ENCODE measurements at places on chromosomes 2 and 18.

DNA sequence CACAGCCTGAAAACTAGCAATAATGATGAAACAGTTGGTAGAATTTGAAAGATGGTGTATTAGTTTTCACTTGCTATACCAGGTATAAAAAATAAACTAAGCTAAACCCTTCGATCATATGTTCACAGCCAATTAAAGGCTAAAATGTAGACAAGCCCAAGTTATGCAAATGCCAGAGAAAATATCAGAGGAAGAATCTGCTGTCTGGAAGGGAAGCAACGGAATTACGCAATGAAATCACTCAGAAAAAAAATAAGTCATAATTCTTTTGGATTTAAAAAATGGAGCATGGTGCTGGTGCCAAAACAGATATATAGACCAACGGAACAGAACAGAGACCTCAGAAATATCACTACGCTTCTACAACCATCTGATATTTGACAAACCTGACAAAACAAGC lies 108.3 kb downstream of the ARL4C start:
- no peak for DNase-seq

DNA sequence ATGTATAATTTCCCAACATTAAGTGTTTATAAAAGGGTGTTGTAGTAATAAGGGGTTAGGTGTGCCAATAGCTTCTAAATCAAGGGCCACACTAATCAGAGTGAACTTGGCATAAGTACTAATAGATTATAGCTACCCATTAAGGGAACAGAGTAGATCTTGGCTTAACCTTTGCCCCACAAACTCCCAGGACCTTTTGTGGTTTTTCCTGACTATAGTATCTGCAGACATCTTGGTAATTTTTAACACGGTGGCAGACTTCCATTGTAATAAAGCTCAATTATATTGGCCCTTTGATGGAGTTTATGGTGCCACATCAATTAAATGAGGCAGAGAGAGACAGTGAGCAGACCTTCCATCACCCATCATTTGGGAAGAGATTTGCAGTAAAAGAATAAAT lies 358.5 kb upstream of the HNRNPA3 start:
- no peak for DNase-seq

GRCh38 chr2:121473512-121473911 lies 57.2 kb upstream of the RNU4ATAC start:
- no peak for DNase-seq

GRCh38 chr2:222576171-222577081 lies 79.5 kb downstream of the FARSB start:
- no peak for DNase-seq

- no peak for DNase-seq
Measured at GRCh38 chr2:220915092-220915623, 656.9 kb downstream of the EPHA4 start.

- DNase-seq, result no peak
Measured at GRCh38 chr2:188570370-188570769, 278.7 kb downstream of the GULP1 start.

GRCh38 chr2:225429717-225430116 lies 30.2 kb downstream of the NYAP2 start:
- no peak for DNase-seq

DNA sequence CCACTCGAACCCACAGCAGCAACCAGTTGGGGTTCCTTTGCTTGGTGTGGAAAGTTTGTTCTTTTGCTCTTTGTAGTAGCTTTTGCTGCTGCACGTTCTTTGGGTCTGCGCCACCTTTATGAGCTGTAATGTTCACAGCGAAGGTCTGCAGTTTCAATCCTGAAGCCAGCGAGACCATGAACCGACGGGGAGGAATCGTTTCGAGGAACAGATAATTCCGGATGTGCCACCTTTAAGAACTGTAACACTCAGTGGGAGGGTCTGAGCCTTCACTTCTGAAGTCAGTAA lies 14.3 kb downstream of the GPR17 start:
- DNase-seq, result no peak

DNA sequence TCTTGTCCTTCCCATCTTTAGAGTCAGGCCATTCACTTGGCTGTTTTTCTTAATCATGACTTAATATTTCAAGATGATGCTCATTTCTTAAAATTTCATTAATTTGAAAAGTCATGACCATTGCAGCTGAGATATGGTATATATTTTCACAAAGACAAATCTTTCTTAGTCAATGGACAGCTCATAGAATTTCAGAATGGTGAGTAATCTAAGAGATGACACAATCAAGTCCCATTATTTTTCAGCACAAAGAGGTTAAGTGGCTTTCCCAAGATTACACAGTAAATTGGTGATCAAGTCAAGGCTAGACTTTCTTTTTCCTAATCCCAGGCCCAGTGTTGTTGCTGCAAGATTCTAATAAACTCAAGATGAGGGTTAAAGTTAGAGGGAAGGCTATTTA lies 34.4 kb upstream of the NT5C1B start:
- DNase-seq, result no peak

- no peak for DNase-seq
Measured at GRCh38 chr2:27431395-27431794, 3.0 kb downstream of the NRBP1 start.

DNA sequence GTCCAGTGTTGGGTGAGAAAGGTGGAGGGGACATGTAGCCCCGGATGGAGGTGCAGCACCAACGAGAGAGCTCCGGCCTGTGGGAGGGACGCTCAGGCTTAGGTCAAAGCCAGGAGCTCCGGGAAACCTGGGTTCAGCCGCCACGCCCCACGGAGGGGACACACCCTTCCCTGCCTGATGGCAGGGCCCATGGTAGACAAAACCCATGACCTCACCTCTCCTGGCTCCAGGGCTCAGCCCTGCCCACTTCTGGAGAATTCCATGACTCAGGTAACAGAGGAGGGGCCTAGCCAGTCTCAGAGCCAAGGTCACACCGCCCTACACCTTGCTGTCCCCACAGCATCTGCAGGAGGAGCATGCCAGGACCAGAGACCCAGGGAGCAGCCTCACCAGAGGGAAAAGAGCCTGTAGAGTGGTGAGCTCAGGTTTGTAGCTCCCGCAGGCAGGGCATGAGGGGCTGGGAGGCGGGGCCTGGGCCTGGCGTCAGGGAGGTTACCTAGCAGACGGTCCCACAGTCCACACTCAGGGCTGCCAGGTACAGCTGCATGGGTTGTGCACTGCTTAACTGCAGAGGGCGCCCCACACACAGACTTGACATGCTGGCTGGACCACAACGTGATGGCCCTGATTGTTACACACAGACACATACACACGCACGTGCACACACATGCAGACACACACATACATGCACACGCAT lies 70.8 kb upstream of the SMAD7 start:
- no peak for DNase-seq

- DNase-seq, result no peak
Measured at GRCh38 chr2:12918835-12919445, 202.2 kb downstream of the TRIB2 start.

- no peak for DNase-seq
Measured at GRCh38 chr2:230335864-230336506, 9.0 kb downstream of the SP140L start.

- no peak for DNase-seq
Measured at GRCh38 chr2:31413862-31414550, 536 bp downstream of the XDH start.

GRCh38 chr2:211664321-211664720 lies 874.3 kb downstream of the ERBB4 start:
- no peak for DNase-seq

GRCh38 chr18:67359873-67360838 lies 156.4 kb downstream of the DSEL start:
- DNase-seq, result peak; percentile 72

DNA sequence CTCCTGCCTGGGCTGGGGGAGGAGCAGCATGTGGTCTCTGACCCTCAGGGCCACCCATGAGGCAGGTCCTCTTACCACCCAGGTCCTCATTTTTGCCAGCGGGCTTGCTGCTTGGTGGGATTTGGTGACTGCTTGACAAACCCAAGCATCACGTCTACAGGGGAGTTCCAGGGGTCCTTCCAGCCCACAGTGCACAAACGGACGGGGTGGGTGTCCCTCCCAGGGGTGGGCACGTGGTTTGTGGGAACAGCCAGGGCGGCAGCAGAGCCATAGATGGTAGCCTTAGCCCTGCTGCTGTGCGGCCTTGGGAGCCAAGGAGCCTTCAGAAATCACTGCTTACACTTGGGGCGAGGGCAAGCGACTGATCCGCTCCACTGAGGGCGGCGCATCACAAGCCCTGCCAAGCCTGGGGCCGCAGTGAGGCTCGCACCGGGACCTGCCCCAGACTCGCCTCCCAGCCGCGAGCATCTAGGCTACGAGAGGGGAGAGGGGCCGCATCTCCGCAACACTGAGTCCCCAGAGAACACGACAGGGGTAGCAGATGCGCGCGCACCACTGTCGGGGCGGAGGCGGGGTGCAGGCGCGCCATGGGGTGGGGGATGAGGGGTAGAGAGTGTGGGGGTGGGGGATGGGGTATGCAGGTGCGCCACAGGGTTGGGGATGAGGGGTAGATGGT lies 36.9 kb downstream of the SNED1 start:
- DNase-seq, result no peak

DNA sequence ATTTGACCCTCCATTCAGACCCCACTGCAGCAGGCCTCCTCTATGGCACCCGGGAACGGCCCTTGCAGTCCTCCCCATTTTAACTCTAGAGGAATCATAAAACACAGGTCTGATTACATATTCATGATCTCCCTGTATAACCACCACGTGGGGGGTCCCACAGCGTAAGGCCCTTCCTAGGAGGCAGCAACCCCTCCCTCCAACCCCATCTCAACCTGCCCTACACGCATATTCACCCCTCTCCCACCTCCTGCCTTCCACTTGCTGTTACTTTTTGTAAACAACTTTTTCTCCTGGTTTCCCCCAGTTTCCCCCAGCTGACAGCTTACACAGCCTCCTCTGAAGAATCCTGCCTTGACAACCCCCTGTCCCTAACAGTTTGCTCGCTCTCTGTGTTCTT lies 85.1 kb upstream of the FOXI3 start:
- DNase-seq, result no peak

DNA sequence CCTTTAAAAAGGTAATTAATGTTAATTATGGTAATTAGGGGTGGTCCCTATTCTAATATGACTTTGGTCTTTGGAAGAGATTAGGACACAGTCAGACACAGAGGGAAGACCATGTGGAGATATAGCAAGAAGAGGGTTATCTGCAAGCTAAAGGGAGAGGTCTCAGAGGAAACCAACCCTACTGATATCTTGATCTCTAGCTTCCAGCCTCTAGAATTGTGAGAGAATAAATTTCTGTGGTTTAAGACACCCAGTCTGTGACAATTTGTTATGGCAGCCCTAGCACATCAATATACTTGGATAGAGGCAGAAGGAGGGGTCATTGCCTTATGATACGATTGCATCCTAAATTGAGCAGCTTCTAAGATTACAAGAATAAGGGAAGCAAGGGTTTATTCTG lies 21.3 kb upstream of the NT5C1B start:
- DNase-seq, result no peak

DNA sequence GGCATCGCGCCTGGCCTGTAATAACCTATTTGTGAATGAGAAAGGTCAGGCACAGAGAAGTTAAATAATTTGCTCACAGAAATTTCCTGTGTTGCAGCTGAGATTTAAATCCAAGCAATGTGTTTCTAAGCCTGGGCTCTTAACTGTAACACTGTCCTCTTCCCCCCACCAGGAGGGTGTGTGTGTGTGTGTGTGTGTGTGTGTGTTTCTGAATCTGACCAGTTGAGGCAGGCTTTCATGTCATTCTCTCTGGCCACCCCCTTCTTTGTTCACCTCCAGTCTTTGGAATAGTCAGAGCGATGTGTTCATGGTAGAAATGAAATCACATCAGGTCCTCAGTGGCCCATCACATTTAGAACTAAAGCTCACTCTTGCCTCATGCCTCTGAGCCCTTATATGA lies 81.2 kb downstream of the NEDD4L start:
- DNase-seq, result no peak

- no peak for DNase-seq
Measured at GRCh38 chr2:236662231-236663185, 92.9 kb downstream of the ACKR3 start.

- DNase-seq, result no peak
Measured at GRCh38 chr2:503288-503999, 173.8 kb downstream of the TMEM18 start.

DNA sequence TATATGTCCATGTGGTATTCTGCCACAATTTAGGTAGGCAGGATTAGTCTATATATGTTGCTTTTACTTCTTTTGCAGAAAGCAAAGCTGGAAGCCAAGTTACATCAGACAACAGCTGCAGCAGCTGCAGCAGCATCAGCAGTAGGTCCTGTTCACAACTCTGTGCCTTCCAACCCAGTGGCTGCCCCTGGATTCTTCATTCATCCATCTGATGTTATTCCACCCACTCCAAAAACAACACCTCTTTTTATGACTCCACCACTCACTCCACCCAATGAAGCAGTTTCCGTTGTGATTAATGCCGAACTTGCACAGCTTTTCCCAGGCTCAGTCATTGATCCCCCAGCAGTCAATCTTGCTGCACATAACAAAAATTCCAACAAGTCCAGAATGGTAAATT lies 107.6 kb downstream of the BIRC6 start:
- no peak for DNase-seq

- DNase-seq, result no peak
Measured at GRCh38 chr18:44796429-44797428, 116.0 kb downstream of the SETBP1 start.

- no peak for DNase-seq
Measured at GRCh38 chr2:217989221-217989948, 13.4 kb downstream of the TNS1 start.

- no peak for DNase-seq
Measured at GRCh38 chr18:11357678-11358077, 208.3 kb upstream of the PIEZO2 start.

- DNase-seq, result no peak
Measured at GRCh38 chr2:71346065-71346464, 14.5 kb downstream of the ZNF638 start.

- DNase-seq, result peak; percentile 23
Measured at GRCh38 chr2:182456784-182457183, 29.9 kb upstream of the PDE1A start.

- no peak for DNase-seq
Measured at GRCh38 chr2:40257340-40258134, 194.4 kb downstream of the SLC8A1 start.

DNA sequence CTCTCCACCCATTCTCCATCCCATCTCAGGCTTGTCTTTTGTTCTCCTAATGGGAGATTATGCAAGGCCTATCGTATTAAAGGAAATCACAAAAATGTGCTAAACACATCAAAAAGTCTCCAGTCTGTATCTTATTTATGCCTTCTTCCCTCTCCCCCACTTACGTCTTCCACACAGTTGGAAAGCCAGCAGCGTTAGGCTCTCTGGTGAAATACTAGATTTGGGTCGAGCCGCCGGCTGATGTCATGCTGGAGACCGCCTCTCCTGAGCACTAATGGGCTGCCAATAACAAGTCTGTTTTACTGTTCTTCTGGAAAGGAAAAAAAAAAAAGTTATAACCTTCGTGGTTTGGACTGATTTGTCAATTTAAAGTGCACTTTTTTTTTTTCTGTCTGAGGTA lies 182.7 kb upstream of the SIX2 start:
- DNase-seq, result no peak

DNA sequence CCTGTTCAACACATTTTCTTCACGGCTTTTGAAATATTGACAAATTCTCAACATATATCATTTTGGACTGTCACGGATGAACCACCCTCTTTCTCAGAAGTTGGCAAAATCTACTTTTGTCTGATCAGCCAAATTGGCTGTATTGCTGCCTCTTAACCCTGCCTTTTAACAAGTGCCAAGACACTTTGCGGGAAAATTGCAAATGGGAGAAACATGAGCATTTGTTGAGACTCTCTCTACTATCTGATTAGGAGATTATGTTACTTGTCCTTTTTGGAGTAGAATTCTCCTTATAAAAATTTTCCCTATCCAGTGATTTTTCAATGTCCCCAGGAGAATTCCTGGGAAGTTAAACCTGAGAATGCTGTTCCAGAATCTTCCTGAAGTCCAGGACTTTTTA lies 256.2 kb upstream of the ZSWIM2 start:
- DNase-seq, result no peak

All from amniotic stem cell (primary cell).